ENCODE measurements at places on chromosomes 11 and 22.

DNA sequence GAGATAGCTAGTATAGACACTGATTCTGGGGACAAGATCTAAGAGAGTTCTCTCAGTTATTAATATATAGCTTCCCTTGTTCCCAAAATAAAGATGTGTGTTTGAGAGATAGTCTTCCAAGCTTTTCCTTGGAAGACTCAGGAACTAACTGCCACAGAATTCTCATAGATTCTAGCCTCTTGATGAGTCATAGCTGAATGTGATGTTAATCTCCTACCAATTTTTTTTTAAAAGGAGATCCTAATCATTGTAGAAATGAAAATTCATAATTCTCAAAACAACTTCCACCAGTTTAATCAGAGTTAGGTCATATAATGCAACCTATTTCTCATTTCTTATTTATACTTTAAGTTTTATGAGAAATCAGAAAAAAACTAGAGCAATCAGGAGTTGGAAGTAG, 148.8 kb downstream of the JRKL start:
- DNase-seq = no peak

DNA sequence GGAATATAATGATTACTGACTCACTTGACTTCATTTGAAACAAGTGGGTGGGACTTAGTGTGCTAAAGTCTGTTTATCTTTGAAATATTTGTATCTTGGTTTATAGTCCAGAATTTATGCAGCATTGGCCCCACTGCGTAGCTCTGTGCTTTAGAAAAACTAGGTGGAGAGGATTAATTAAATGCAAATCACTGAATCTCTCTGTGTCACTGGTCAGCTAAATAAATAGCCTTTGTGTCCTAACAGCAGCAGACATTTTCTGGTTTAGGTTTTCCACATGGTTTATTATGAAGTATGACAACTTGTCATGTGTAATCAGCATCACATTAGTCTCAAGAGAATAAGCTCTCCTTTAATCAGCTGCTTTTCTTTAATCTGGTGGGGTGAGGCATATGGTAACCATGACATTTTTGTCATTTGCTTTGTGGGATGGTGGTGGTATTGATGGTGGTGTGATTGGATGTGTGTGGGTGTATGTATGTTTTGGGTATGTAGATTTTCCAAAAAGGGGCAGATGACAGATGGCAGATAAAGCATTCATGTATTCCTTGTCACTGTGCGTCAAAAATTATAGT, 33.9 kb downstream of the BCL2L13 start:
- DNase-seq = no peak

- DNase-seq = no peak
These were observed 4.0 kb upstream of the TH start for GRCh38 chr11:2175659-2176058.

- no peak for DNase-seq
These were observed 35.4 kb upstream of the TREH start for GRCh38 chr11:118714816-118715215.

- no peak for DNase-seq
These were observed 20.8 kb downstream of the CARS1 start for GRCh38 chr11:3036419-3036818.

DNA sequence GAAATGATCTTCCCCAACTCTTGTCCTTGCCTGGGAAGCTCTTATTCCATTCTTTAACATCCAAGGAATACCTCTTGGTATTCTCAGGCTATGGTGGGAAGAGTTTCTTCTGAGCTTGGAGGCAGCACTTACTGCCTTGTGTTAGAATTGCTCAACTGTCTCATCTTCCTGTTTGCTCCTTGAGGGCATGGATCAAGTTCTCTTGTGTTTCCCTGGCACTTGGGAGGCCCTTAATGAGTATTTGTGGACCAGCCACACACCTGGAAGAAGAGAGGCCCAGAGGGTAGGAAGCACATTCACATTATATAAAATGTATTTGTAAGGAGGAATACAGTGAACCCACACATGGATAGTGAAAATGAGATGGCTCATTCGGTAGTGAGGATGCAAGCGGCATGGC, 3.4 kb upstream of the SORL1-AS1 start:
- no peak for DNase-seq

DNA sequence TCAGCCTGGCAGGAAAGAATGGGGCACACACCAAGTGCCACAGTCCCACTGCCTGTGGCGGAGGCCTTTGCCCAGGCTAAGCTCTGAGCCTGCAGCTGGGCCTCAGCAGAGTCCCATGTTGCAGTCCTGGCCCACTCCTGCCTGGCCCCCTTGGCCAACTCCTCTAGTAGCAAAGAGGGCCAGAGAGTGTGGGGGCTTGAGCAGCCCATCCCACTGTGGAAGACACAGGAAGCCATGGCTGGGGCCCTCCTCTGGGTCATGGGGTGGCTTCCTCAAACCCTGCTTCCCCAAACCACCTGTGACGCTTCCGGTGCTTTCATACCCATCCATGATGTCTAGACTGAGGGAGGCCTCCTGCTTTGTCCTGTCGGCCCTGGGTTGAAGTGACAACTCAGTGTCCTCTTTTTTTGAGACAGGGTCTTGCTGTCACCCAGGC, 5.8 kb downstream of the RPS19BP1 start:
- DNase-seq = no peak

DNA sequence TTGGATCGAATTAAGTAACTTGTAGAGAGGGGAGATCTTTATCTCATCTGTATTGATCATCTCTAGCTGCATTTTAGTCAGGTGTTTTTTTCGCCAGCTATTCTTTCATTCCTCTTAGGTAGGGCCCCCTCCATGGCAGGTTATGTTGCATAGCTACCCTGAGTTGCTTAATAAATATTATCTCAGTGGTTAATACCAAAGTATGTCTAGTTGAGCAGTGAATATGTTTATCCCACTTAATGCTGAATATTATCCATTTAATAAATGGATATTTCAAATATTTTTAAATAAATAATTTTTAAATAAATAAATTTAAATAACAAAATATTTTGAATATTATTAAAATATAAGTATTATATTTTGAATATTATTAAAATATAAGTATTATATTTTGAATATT, 9.6 kb downstream of the PRRG4 start:
- no peak for DNase-seq

- no peak for DNase-seq
These were observed 1.4 kb downstream of the SLC35C1 start for GRCh38 chr11:45806072-45806933.

DNA sequence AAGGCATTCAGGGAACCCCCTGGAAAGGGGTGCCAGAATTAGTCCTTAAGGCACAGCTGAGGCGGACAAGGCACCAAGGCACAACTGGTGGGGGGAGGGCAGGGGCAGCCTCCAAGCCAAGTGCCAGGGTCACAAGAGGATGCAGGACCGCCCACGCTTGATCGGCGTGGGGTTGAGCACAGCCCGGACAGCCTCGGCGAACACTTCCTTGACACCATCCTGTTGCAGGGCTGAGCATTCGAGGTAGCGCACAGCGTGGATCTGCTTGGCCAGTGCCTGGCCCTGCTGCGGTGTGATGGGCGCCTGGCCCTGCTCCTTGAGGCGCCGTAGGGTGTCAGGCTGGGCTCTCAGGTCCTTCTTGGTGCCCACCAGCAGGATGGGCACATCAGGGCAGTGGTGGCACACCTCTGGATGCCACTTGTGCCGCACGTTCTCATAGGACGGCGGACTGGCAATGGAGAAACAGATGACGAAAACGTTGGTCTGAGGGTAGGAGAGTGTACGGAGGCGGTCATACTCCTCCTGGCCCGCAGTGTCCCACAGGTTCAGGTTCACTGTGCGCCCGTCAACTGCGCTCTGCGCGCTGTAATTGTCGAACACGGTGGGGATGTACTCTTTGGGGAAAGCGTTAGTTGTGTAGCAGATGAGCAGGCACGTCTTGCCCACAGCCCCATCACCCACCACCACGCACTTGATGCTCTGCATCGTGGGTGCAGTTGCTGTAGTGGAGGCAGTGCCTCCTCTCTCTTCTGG, 13.1 kb downstream of the RHOG start:
- DNase-seq = no peak

DNA sequence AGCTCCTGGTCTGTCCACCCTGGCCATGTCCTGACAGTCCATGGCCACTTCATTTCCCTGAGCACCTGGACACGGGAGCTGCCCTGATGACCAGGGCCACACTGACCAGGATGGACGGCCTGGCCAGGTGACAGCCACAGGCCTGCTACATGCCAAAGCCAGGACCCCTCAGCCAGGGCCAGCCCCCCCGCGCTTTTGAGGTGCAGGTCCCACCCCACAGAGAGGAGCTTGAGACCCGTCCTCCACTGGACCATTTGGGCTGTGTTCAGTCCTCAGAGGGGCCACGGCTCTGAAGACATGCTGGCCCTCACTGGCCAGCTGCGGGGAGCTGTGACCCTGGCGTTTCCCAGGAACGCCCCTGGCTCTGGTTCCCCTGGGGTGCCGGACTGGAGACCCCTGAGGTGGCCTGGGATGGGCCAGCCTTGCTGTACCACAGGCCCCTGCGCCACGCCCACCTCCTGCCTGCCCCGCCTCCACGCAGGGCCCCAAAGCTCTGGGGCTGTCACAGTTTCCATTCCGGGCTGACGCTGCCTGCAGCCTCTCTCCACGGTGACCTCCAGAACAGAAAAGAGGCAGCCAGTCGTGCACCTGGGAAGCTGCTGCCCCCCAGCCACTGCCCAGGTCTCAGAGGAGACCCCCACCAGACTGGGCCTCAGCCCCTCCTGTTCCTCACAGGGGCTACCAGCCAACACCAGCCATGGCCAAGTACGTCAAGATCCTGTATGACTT, 18.2 kb downstream of the EPS8L2 start:
- DNase-seq = peak; percentile 55

DNA sequence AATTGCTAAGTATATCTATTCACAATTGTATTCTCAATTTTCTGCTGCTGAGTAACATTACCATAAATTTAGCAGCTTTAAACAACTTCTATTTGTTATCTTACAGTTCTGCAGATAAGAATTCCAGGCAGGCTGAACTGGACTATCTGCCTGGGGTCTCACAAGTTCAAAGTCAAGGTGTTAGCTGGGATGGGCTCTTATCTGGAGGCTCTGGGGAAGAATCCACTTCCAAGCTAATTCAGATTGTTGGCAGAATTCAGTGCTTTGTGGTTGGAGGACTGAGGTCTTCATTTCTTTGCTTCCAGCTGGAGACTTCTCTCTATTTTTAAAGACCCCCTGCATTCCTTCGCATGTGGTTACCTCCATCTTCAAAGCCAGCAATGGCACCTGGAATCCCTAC, 329.9 kb upstream of the ISX start:
- DNase-seq = no peak

DNA sequence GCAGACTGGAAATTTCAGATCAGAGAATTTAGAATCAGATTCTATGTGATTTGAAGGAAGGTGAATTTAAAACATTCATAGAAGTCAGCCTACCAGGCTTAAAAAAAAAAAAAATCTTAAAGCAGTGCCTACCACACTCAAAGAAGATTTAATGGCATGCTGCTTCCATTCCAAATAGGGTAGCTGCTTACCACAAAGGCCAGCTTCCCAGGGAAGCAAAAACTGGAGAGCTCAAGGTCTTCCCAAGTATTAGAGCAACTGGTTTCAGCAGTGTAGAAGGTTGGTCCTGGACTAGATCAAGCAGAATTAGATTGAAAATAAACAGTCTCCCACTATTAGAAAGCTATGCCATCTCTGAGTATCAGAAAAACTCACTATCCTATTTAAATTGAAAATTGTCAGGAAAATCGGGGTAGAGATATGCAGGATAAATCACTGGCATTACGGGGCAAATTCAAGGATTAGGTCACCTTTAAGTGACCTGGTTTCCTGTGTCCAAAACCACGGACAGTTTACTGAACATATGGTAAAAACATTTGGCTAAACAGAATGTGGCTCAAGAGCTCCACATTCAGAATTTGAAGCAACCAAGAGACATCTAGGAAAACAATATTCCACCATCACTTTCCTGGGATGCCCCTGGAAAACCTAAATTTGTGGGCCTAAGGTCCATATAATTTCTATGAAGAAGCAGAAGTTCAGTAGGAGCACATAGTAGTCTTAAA, 1.3 kb downstream of the C11orf42 start:
- no peak for DNase-seq

GRCh38 chr22:41448189-41448808, 1.7 kb upstream of the TOB2 start:
- DNase-seq = peak; percentile 99

GRCh38 chr11:83235825-83236224, 42.3 kb downstream of the ANKRD42 start:
- no peak for DNase-seq

DNA sequence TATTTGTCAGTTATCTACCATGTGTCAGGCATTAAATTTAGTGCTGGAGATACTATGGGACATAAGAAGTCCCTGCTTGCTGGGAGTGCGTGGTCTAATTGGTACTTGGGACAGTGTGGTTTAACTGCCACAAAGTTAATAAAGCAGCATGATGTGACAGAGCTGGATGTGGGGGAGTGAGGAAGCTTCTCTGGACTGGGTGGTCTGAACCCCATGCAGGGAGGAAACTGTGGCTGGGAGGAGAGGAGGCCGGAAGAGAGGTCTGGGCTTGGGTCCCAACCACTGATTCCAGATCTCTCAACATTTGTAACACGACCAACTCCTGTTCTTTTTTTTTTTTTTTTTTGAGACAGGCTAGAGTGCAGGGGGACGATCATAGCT, 37.1 kb downstream of the ST3GAL4 start:
- no peak for DNase-seq

GRCh38 chr11:100865443-100866065, 178.5 kb downstream of the ARHGAP42 start:
- DNase-seq = no peak

GRCh38 chr11:76152086-76152681, 54.1 kb downstream of the WNT11 start:
- peak; percentile 91 for DNase-seq

DNA sequence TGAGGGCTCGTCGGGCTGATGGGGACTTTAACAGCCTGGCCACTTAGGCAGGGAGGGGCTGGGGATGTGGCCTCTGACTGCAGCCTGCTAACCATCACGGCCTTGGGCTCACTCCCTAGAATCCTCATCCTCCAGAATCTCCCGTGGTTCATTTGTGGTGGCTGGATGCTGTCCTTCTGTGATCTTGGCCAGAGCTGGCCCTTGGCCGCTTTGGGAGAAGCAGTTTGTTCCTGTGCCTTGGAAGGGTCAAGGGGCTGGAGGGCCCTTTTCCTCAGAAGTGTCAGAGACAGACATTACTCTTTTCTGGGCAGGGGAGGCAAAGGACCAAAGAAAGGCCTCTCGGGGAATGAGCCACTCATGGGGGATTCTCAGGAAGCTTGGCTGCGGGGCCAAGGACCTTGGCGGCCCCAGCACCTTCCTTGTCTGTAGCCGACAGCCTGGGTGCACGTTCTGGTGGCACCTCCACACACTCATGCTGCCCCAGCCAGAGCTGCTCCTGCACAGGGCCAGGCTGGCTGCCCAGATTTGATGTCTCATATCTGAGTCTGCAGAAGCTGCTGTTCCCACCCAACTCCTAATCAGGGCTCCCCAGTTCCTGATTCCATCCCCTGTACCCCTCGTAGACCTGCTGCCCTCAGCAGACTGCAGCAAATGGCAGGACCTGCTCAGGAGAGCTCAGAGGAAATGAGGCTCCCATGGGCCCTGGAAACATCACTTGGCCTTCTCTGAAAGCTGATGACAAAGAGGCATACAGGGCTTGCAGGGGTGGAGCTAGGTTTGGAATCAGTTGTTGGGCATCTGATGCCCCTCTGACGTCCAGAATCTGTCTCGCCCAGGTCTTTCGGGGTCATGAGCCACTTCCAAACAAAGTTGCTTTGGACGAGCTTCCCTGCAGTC, 107.7 kb downstream of the CTTN start:
- no peak for DNase-seq

Measured in GM23338 (cell line).